Myometrial cell (primary cell): ENCODE measurements at places on chromosomes 5 and 9. TPM values are rescaled to one million over a fixed set of nuclear protein-coding genes. Genes with fewer than 3 reads are reported as not detected.

The GABRA1 gene
- total RNA-seq, result not detected in 2 replicates

The TNFSF15 gene
- under 0.01 TPM in 1 of 2 replicates, not detected in the other for total RNA-seq

The RNF44 gene
- 0.58 and 1.4 TPM in 2 replicates for total RNA-seq

The KLHL3 gene
- total RNA-seq, result 1.4 and 3.2 TPM in 2 replicates

The FAM174A gene
- total RNA-seq, result 9.7 and 22.8 TPM in 2 replicates
